ENCODE measurements at places on chromosomes 4 and X.

- DNase-seq: no peak
Observed at GRCh38 chrX:69389101-69389501, 115.0 kb upstream of the NALF2 start.

- DNase-seq: no peak
Observed at GRCh38 chrX:153866302-153867019, 19.5 kb downstream of the L1CAM start.

- DNase-seq: no peak
Observed at GRCh38 chr4:123557857-123558536, 161.4 kb downstream of the SPRY1 start.

DNA sequence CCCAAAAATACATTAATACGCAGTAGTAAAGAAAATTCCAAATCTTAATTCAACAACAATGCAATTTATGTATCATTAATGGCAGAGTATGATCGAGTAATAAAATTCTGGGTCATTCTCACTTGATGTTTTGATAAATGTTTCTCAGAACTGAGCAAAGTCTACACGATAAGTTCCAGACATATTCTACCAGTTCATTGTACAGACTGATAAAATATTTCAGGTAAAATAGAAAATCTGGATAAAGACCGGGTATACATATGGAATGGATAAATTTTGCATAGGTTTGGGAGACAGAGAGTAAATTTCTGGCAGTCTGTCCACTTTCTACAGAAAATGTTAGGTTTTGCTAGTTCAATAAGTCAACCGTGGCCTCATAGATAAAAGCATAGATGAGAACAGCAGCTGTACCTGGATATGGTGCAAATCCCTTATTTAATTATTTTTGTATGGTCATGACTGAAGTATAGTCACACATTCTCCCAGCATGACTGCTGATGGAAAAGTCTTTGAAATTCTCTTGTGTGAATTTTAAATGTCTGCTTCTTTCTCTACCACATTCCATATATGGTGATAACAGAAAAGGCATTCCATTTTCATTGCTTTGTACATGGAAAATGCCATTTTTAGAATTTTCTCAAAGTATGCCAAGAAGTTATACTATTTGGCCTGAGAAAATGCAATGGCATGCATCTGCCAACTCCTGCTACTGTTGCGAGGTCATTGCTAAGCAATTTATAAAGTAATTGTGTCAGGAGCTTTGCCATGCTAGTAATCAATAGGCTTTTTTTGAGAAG lies 301.9 kb upstream of the ARSJ start:
- no peak for DNase-seq

- no peak for DNase-seq
Observed at GRCh38 chr4:79296768-79297428, 29.0 kb downstream of the NAA11 start.

DNA sequence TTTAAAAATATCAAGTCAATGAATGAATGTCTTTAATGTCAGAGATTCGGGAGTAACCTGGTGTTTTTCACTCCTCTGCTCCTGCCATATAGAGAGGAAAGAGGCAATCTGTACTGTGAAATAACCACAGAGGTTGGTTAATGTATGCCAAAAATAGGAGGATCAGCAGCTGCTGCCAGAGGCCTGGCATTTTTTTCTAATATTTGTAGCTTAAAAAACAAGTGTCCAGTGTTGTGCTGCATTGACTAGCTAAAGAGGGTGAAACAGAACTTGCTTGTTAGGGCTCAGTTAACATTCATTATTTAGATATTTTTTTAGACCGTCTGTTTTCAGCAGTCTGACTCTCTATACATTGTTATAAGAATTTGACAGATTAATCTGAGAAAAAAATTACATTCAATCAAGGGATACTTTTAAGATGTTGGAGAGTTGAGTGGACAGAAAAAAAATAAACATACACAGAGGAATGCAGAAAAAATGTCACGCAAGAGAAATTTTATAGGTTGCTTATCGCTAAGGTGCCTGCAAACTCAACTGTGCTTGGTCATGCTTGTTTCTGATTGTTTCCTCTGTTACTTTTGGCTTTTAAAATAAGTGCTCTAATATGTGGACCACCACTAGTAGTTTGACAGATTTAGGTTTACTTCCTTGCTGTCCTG lies 392.3 kb upstream of the GALNT7 start:
- no peak for DNase-seq

DNA sequence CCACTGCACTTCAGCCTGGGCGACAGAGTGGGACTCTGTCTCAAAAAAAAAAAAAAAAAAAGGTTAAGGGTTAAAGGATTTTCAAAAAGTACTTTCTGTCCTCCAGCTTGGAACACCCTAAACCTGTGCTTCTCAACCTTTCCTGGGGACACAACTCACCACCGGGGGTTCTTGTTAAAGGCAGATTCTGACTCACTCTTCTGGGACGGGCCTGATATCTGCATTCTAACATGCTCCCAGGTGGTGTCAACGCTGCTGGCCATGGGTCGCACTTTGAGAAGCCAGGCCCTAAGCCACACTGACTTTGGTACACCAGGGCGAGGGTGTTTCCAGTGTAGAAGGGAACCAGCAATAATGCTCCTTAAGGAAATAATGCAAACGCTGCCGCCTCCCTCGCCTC lies 46.1 kb downstream of the AFAP1 start:
- DNase-seq: no peak

DNA sequence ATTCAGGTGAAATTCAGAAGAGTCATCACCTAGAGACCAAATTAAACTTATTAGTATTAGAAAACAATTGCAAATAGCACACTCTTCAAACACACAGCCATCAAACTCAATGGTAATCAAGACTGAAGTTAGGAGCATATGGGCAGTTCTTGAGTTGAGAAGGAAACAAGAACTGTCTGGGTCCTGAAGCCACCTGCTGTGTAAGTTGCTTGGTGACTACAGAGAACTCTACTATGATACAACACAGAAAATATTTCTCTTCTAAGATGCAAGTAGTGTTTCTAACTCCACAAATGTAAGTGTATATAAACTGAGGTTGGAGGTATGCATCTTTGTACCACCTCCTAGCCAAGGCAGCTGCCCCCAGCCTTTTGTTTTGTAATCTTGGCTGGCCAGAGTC lies 325 bp upstream of the PF4V1 start:
- DNase-seq: no peak
